Motor neuron (in vitro differentiated cells): ENCODE measurements at places on chromosomes 2 and 18. TPM values are rescaled to one million over a fixed set of nuclear protein-coding genes. Genes with fewer than 3 reads are reported as not detected.

DNA sequence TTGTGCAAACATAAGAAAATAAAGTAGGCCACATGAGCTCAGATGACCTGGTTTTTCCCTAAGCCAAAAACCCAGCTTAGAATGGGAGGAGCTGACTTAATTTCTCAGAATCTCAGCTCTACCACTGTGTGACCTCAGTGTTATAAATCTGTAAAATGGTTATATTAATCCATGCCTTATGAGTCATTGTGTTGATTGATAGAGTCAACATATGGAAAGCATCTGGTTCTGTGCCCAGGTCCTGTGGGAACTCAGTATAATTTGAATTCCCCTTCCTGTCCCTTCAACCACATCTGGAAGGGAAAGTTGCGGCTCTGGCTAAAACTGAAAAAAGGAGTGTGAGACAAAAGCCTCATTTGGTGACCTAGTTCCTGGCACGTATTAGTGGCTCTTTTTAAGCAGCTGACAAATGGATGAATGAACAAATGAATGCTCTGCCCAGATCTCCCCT lies 25.7 kb downstream of the TMEM177 start:
- no peak for ATAC-seq

- peak; percentile 75 for ATAC-seq
Measured at GRCh38 chr18:34493099-34493544, 217.0 kb upstream of the DTNA start.

GRCh38 chr18:43919551-43919950 lies 642.3 kb upstream of the SYT4 start:
- no peak for ATAC-seq

DNA sequence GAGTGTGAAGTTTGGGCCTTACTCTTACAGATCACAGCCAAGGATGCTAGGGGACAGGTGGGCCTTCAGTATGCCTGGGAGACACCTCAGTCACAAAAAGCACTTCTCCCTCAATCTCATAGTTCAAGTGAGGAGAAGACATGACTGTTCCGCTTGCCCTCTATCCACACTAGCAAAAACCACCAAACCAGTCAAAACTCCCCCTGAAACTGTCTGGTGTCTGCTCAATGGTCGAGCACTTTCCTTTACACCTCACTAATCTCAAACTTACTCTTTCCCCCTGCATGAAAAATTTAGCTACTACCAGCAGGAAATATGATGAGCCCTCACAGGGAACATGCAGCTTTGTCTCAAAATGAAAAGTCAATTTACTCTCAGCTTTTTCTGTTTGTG lies 232.2 kb downstream of the TRIB2 start:
- ATAC-seq, result no peak

The DNAJC5G gene
- total RNA-seq, result not detected in 2 replicates

The NR4A2 gene
- total RNA-seq, result 0.23 and 0.38 TPM in 2 replicates

- peak; percentile 56 for ATAC-seq
Measured at GRCh38 chr2:215793747-215794595, 219.4 kb downstream of the MREG start.

DNA sequence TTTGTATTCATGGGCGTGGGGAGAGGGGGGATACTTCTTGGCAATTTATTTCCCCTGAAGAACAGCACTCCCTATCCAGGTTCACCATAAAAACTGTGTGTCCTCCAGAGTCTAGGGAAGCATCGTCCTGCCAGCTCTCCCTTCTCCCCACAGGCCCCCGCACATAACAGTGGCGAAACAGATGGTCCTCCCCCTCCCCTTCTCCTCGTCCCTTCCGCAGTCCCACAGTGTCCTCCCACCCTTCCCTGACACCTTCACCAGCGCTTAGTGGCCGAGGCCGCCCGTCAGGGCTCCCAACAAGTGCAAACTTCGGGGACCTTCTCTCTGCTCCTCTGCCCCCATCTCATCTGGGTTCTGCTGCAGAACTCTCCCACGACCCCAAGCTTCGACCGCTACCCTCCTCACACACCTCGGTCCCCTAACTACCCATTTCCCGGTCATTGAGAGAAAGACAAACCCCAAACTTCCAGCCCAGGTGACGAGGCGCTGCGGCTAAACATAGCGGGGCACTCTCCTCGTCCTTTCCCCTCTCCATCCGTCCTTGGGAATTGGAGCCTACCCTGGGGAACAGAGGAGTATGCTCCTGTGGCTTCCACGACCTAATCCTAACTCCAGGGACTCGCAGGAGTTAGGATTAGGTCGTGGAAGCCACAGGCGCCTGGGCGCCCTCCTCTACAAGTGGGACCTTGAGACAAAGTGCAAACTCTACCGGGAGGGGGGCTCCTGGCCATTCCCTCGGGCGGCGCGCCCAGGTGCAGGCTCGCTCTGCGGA lies 971 bp downstream of the ZNF385B start:
- ATAC-seq, result peak; percentile 41

DNA sequence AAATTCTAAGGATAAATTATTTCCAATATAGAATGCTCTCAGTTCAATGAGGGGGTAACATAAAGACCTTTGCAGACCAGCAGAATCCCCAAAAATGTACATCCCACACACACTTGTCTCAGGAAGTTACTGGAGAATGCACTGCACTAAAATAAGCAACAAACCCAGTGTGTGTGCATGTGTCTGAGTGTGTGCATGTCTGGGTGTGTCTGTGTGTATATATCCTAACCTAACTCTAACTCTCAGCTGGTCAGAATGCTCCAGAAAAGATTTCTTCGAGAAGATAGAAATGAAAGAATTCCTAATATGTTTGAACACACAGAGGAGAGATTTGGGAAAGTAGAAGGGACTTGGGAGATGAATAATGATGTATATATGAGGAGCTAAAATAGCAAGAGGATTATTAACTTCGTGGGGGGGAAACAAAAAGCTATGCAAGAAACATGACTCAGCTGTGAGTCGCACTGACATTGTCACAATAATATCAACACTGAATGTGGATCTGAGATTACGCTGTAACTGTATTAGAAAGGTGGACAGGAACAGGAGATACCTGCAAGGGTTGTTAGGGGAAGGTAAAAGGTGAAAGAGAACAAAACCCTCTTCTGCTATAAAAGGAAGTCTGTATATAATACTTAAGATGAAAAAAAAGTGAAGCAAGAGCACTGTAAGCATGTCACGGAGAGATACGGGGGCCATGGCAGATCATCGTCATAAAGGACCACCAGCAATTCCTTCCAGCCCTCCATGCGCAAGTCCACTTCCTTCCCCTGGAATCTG lies 11.1 kb downstream of the COLEC12 start:
- ATAC-seq, result no peak
